PC-9 (cell line): ENCODE measurements at places on chromosomes 1 and 21. TPM values are rescaled to one million over a fixed set of nuclear protein-coding genes. Genes with fewer than 3 reads are reported as not detected.

DNA sequence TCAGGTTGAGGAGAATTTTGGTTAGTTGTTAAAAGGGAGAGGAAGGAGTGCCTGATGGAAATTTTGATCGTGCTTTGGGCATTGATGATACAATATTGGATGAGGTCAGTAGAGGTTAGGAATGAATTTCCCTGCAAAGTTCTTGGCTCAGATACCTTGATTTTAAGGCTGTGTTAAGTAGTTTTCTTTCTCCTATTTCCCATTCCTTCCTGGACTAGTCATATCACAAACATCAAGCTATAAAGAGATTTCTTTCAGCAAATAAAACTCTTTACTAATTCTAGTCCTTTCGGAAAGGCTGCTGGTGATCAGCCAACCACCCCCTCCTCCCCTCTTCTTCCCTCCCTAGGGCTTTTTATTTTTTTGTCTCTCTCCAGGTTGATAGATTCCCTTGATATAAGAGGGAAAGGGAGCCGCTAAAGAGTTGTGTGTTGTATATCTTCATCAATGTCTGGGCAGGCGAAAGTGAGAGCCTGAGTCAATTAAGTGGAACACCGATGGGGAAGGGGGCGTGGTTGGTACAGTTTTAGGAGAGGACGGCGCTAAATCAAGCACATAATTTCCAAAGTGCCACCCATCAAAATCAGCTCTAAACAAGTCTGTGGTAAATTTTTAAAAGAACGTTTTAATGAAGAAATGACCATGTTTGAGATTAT lies 100.1 kb upstream of the PLXNA2 start:
- H3K27ac ChIP-seq = no peak overlapping the region
- H3K4me3 ChIP-seq = no peak overlapping the region
- peaks cover 71% of the 10 kb centered on the region for H3K27me3 ChIP-seq
- no peaks in the 10 kb centered on the region for H3K4me1 ChIP-seq

DNA sequence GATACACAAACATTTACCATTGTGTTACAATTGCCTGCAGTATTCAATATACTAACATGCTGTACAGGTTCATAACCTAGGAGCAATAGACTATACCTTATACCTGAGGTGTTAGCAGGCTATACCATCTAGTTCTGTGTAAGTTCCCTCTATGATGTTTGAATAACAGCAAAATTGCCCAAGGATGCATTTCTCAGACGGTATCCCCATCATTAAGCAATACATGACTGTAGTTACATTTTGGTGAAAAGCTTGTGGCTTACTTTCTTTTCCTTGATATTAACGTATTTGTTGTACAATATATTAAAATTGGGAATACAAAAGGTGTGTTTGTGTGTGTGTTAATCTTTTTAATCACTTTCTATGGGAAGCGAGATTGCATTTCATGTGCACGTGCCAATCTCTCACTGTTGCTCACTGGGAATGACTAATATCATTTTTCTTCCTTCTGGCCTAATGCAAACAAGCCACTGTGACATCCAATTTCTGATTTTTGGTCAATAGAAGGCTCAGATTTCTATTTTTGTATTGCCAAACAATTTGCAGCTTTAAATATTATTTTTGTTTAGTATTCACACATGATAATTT lies 36.7 kb upstream of the WLS start:
- no peaks in the 10 kb centered on the region for H3K36me3 ChIP-seq
- H3K4me3 ChIP-seq = no peak overlapping the region
- no peaks in the 10 kb centered on the region for H3K27me3 ChIP-seq
- no peak overlapping the region for H3K27ac ChIP-seq
- peaks cover 15% of the 10 kb centered on the region for H3K4me1 ChIP-seq

- no peaks in the 10 kb centered on the region for H3K36me3 ChIP-seq
- H3K27ac ChIP-seq = no peak overlapping the region
- no peaks in the 10 kb centered on the region for H3K27me3 ChIP-seq
- DNase-seq = no peak
Measured at GRCh38 chr1:192905049-192905448, 96.2 kb downstream of the RGS2 start.

DNA sequence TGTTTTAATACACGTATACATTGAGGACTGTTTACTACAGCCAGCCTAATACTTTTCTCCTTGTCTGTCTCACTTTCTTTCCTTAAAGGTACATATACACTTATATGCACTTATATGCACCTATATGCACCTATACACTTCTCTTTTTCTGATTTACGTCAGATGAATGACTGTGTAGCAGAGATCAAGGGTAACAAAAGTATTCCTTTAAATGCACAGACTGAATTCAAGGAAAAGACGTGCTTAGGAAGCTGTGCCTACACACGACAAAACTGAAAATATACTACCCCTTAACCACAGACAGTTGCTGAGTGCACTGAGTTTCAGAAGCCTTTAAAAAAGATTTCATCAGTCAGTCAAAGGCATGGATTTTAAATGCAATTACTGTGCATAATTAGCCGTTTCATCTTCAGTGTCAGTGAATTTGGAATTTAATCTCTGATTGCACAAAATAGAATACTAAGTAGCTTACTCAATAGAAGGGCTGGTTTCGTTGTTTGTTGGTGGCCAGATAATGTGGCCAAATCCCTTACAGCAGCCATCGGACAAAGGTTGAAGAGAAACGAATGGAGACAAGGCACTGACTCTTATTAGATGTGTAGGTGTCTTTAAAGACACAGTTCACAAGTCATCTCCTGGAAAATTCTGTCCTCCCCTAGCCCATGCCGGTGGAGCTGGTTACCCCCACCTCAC lies 38.3 kb upstream of the TARBP1 start:
- peaks cover 43% of the 10 kb centered on the region for H3K4me1 ChIP-seq
- DNase-seq = no peak
- peak overlapping the region; percentile 82; the same call in 1 of the 2 replicates for H3K27ac ChIP-seq
- H3K36me3 ChIP-seq = no peaks in the 10 kb centered on the region
- H3K4me3 ChIP-seq = no peak overlapping the region

GRCh38 chr1:115927971-115928370 lies 48.3 kb upstream of the SLC22A15 start:
- no peak for DNase-seq
- H3K4me1 ChIP-seq = 0 out of 2 replicates have a peak, but pooled peaks cover 5% of the 10 kb centered on the region
- H3K36me3 ChIP-seq = no peaks in the 10 kb centered on the region

GRCh38 chr1:1204425-1204920 lies 1.9 kb downstream of the TNFRSF18 start:
- no peaks in the 10 kb centered on the region for H3K36me3 ChIP-seq
- no peak overlapping the region for H3K4me3 ChIP-seq
- no peak for DNase-seq
- H3K27ac ChIP-seq = no peak overlapping the region
- peaks cover 13% of the 10 kb centered on the region; the same call in 1 of the 2 replicates for H3K27me3 ChIP-seq
- peaks cover 11% of the 10 kb centered on the region for H3K4me1 ChIP-seq

DNA sequence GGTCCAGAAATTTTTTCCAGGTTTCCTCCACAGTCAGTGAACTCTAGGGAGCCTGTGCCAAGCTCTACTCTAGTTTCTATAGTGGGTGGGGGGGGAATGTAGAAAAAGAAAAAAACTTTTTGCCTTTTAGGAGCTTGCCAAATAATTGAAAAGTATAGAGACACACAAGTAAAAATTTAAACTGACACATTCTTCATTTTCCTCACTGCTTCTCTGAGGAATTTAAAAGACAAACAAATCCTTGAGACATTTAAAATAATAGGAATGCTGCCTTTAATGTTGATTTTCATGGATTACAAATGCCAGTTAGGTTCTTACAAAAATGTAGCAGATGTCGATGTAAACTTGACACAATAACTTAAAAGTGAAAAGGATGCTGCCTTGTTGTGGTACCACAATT lies 241.9 kb downstream of the DNM3 start:
- no peak overlapping the region for H3K4me3 ChIP-seq
- no peaks in the 10 kb centered on the region for H3K27me3 ChIP-seq
- no peak overlapping the region for H3K27ac ChIP-seq
- H3K36me3 ChIP-seq = no peaks in the 10 kb centered on the region

GRCh38 chr1:56156971-56157876 lies 422.1 kb downstream of the PLPP3 start:
- no peak overlapping the region for H3K4me3 ChIP-seq
- peaks cover 9% of the 10 kb centered on the region; the same call in 1 of the 2 replicates for H3K4me1 ChIP-seq
- H3K27me3 ChIP-seq = no peaks in the 10 kb centered on the region
- no peak overlapping the region for H3K27ac ChIP-seq

GRCh38 chr1:178408871-178409270 lies 87.9 kb downstream of the CLEC20A start:
- DNase-seq = no peak
- no peak overlapping the region for H3K4me3 ChIP-seq
- H3K4me1 ChIP-seq = no peaks in the 10 kb centered on the region
- H3K27ac ChIP-seq = no peak overlapping the region
- 0 out of 2 replicates have a peak, but pooled peaks cover 6% of the 10 kb centered on the region for H3K36me3 ChIP-seq

Gene FYB2
- not detected in 2 replicates for total RNA-seq

DNA sequence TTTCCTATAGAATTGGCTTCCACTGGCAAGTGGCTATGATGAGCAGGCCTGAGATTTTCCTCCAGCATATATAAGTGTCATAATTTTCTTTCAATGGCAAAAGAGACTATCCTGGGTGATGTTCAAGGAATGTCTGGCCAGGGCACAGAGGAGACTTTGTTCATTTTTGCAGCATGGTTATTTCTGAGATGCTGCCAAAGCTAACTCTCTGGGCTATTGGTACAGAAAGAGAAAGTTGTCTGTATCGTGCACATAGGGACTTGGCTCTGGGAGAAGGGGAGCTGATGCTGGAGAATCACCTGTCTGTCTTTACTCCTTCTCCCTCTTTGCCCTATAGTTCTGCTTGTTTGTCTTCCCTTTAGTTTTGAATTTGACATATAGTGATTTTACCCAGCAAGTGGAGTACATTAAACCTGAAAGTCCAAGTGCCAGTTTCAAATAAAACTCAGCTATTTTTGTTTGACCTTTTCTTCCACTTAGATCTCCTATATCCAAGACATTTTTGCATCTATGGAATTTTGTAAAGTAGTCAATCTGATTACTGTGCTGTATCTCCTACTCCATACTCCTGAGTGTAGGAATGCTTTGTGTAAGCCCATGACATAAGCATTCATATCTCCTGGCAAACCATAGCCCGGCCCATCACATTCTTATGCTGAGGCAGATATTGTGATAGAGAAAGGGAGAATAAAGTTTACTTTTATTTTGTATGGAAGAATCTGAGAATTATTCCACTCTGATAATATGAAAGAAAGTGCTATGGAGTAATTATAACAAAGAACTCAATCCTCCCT lies 3.9 kb downstream of the FNDC7 start:
- H3K27me3 ChIP-seq = no peaks in the 10 kb centered on the region
- H3K4me3 ChIP-seq = no peak overlapping the region
- peaks cover 29% of the 10 kb centered on the region for H3K4me1 ChIP-seq

DNA sequence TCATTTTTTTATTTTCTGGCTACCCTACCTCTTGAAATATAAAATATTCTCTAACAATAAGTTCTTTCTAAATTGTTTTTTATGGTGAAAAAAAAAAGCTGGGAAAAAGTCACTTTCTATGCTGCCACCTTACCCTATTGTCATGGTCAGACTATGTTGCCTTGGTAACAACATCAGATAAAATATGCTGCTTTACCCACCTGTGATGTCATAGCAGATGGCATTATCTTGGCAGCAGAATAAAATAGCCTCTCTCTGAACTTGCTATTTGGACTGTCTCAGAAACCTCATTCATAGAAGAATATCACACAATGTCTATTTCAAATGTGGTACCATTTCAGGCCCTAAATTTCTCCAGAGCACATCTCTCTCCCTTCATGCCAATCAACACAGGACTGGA lies 69.6 kb upstream of the SGIP1 start:
- H3K4me3 ChIP-seq = no peak overlapping the region
- no peaks in the 10 kb centered on the region for H3K27me3 ChIP-seq
- H3K36me3 ChIP-seq = no peaks in the 10 kb centered on the region
- no peaks in the 10 kb centered on the region for H3K4me1 ChIP-seq
- no peak for DNase-seq

Gene KDF1
- total RNA-seq = 20.5 and 21.3 TPM in 2 replicates

Gene CD101
- total RNA-seq = 0.76 and 1.8 TPM in 2 replicates

GRCh38 chr1:41726899-41727748 lies 191.6 kb downstream of the HIVEP3 start:
- no peak for DNase-seq
- H3K27ac ChIP-seq = no peak overlapping the region
- no peak overlapping the region for H3K4me3 ChIP-seq

GRCh38 chr1:187513190-187513589 lies 684.4 kb downstream of the PLA2G4A start:
- H3K27ac ChIP-seq = no peak overlapping the region
- H3K36me3 ChIP-seq = no peaks in the 10 kb centered on the region
- no peak overlapping the region for H3K4me3 ChIP-seq
- H3K27me3 ChIP-seq = no peaks in the 10 kb centered on the region
- no peaks in the 10 kb centered on the region for H3K4me1 ChIP-seq

Gene APCS
- not detected in 2 replicates for total RNA-seq

- H3K36me3 ChIP-seq = no peaks in the 10 kb centered on the region
- no peaks in the 10 kb centered on the region for H3K4me1 ChIP-seq
- H3K27ac ChIP-seq = no peak overlapping the region
- H3K4me3 ChIP-seq = no peak overlapping the region
- H3K27me3 ChIP-seq = peaks cover 39% of the 10 kb centered on the region
Measured at GRCh38 chr1:240719953-240720700, 108.2 kb upstream of the GREM2 start.

Gene NEGR1
- total RNA-seq = 0.23 and 0.44 TPM in 2 replicates

DNA sequence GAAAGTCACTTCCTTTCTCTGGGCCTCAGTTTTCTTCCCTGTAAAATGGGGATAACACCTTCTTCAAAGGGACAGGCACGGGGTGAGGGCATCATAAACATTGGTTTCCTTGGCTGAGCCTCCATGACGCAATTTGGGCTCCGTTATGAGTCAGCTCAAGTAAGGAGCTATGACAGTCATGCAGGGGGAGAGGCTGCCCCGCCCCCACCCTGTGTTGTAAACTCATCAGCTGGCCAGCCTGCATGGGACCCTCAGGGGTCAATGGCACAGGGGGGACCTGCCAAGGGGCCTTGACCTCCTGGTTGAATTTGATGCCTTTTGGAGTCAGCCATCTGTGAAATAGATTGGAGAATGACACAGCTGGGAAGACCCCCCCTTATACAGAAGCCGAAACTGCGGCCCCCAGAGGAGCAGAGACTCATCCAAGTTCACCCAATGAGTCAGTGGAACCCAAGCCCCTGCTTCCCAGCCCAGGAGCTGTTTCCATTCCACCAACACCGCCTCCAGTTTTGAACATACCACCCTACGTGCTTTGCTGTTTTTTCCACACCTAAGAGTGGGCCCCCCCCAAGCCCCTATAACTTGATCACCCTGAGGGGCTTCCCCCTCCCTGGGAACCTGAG lies 36.8 kb upstream of the RUNX3 start:
- H3K4me1 ChIP-seq = peaks cover 10% of the 10 kb centered on the region
- no peaks in the 10 kb centered on the region for H3K27me3 ChIP-seq
- no peaks in the 10 kb centered on the region for H3K36me3 ChIP-seq
- H3K4me3 ChIP-seq = no peak overlapping the region

Gene TDRD5
- total RNA-seq = not detected in 2 replicates

DNA sequence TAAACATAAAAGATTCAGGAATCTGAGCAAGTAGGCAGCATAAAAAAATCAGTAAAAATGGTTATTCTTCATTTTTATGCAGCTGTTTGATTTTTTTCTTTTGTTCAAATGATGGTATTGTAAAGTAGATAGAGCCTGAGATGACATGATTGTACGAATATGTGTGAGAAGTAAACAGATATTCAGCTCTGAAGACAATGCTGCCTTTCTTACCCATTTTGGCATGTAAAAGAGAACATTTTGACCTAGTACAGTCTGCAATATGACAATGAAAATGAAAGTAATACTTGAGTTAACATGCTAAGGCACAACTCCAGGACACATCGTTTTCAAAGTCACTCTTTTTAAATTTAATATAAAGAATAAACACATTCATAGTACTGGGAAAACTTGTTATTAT lies 95.7 kb upstream of the NCAM2 start:
- H3K27me3 ChIP-seq = no peaks in the 10 kb centered on the region
- H3K4me3 ChIP-seq = no peak overlapping the region
- no peaks in the 10 kb centered on the region for H3K36me3 ChIP-seq
- H3K4me1 ChIP-seq = no peaks in the 10 kb centered on the region
- no peak overlapping the region for H3K27ac ChIP-seq

- H3K27ac ChIP-seq = no peak overlapping the region
- H3K4me1 ChIP-seq = no peaks in the 10 kb centered on the region
- DNase-seq = no peak
- no peak overlapping the region for H3K4me3 ChIP-seq
- no peaks in the 10 kb centered on the region for H3K36me3 ChIP-seq
Measured at GRCh38 chr1:12678820-12679219, 34.9 kb downstream of the AADACL4 start.
